ENCODE measurements at places on chromosomes 1 and 21.
A peak's percentile ranks its signal among the peaks of the same experiment; 100 is the strongest.

DNA sequence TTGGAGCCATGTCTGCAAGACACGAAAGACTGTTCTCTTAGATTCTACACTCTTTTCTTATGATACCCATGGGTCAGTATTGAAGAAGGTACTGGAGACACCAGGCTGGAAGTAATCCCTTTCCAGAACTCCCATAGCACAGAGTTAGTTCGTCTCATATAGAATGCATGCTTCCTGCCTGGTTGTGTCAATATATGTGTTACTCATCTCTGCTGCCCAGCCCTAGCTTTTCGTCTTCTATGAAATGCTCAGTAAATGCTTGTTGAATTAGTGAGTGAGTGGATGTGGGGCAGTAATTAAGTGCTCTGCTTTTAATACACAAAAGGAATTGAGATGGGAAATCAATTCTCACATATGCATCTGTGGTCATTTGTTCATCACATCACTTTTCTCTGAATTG lies 32.1 kb downstream of the ADCY10 start:
- no peak for DNase-seq

GRCh38 chr1:10889650-10890353 lies 93.4 kb upstream of the CASZ1 start:
- no peak for DNase-seq

DNA sequence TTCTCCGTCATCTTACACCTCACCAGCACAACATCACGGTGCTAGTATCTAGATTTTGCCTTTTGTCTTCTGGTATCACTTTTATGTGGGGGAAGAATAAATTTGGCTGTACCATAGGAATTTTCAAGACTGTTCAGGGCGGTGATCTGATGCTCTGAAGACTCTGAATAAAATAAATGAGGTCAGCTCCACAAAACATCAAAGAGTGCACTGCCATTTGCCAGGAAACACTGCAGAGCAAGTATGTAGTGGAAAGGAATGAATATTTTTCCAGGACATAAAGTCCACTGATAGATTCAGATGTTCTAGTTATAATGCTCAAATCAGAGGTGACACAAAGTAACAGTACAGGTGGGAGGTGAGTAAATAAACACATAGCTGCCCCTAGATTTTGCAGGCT lies 56.3 kb downstream of the ZP4 start:
- no peak for DNase-seq

- DNase-seq = peak; percentile 39
These were observed 11.7 kb downstream of the PDIK1L start for GRCh38 chr1:26122988-26123973.

- DNase-seq = no peak
These were observed 12.3 kb upstream of the CTRC start for GRCh38 chr1:15425958-15426357.

DNA sequence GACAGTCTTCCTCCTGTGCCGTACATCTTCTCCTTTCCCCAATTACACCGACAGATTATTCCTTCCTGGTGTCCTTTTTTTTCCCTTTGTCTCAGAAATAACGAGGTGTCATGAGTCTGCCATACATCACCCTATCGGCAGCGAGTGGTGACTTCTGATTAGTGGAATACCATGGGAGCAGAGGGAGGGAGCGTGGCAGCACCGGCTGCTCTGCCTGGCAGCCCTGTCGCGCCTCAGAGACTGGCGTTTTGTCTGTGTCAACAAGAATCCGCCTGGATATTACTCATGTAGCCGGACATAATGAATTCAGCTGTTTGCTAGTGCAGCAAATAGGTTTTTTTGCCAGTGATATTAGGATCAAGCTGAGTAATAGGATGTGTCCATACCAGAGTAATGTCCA lies 51.8 kb downstream of the UTP25 start:
- no peak for DNase-seq

- DNase-seq = no peak
These were observed 16.1 kb downstream of the CD101 start for GRCh38 chr1:117017648-117018047.

- no peak for DNase-seq
These were observed 180.0 kb downstream of the KAZN start for GRCh38 chr1:14778541-14778897.

DNA sequence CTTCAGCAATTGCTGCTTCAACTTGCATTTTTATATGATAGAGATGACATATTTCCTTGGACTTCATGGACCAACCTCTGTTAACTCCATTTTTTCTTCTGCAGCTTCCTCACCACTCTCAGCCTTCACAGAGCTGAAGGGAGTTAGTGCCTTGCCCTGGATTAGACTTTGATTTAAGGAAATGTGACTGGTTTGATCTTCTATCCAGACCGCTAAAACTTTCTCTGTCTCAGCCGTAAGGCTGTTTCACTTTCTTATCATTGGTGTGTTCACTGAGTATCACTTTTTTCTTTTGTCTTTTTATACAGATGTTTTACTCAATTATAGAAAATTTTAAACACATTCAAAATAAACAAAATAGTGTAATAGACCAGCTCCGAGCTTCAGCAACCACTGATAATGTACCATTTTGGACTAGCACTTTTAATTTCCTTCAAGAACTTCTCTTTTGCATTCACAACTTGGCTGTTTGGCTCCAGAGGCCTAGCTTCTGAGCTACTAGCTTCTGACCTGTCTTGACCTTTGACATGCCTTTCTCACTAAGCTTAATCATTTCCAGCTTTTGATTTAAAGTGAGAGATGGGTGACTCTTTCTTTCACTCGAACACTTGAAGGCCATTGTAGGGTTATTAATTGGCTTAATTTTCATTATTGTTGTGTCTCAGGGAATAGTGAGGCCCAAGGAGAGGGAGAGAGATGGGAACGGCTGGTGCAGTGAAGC lies 9.3 kb downstream of the NEK7 start:
- no peak for DNase-seq

DNA sequence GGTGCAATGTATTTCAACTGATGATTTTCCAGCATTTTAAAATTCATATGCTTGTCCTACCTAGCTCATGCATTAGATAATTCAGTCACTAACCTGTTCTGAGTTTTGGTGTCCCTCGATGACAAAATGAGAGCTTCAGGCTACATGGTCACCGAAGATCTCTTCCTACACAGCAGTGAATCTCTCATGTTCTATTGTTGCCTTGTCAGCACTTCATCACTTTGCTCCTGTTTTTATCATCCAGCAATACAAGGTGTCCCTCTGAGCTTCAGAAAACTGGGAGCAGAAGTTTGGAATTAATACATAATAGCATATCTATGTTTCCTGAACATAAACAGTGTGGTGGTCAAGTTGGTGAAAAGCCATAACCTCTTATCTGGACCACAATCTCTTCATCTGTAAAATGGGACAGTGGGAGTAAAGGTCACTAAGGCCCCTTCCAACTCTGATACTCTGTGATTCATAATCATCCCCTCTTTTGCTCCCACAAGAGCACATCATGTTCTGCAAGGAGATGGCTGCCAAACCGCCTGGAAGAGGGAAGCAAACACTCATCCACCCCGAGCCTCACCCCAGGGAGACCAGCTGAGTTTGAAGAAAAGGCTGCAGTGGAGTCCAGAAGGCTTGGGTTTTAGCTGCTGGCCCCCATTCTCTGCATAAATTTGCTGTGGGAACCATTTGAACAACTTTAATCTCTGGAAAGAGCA lies 137.9 kb upstream of the F3 start:
- DNase-seq = no peak

- DNase-seq = no peak
These were observed 1.1 kb downstream of the UBE2Q1 start for GRCh38 chr1:154557248-154557938.

- DNase-seq = no peak
These were observed 86.4 kb downstream of the PAX7 start for GRCh38 chr1:18716785-18717678.

GRCh38 chr1:206814716-206815341 lies 42.5 kb upstream of the IL10 start:
- peak; percentile 75 for DNase-seq

- DNase-seq = peak; percentile 18
These were observed 612.9 kb downstream of the PTPRU start for GRCh38 chr1:29849038-29849750.

DNA sequence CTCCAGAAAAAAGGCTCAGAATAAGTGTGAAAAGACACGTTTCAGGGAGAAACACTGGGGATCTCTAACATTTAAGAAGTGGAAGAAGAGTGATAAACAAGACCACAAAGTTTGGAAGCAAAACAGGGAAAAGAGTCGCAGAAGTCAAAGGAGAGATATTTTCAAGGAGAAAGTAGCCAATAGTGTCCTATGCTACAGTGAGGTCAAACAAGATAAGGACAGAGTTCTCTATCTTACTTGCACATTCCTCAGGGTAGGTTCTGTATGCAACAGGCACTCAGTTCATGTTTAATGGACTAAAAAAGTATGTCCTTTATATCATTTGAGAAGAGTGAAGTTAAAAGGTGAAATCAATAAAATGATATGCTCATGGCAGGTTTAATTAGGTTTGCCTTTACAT lies 13.8 kb upstream of the EDEM3 start:
- no peak for DNase-seq

GRCh38 chr21:44949779-44950198 lies 10.0 kb downstream of the SLX9 start:
- peak; percentile 72 for DNase-seq

GRCh38 chr1:112997781-112998180 lies 41.8 kb upstream of the SLC16A1 start:
- no peak for DNase-seq

GRCh38 chr1:202282596-202283283 lies 59.0 kb downstream of the UBE2T start:
- DNase-seq = peak; percentile 11

GRCh38 chr1:82329226-82329625 lies 528.5 kb downstream of the ADGRL2 start:
- no peak for DNase-seq

GRCh38 chr1:72140222-72140621 lies 142.1 kb downstream of the NEGR1 start:
- no peak for DNase-seq

- DNase-seq = peak; percentile 28
These were observed 139.0 kb downstream of the HS2ST1 start for GRCh38 chr1:87053446-87053845.

GRCh38 chr1:219917851-219918466 lies 10.4 kb downstream of the SLC30A10 start:
- DNase-seq = peak; percentile 4

DNA sequence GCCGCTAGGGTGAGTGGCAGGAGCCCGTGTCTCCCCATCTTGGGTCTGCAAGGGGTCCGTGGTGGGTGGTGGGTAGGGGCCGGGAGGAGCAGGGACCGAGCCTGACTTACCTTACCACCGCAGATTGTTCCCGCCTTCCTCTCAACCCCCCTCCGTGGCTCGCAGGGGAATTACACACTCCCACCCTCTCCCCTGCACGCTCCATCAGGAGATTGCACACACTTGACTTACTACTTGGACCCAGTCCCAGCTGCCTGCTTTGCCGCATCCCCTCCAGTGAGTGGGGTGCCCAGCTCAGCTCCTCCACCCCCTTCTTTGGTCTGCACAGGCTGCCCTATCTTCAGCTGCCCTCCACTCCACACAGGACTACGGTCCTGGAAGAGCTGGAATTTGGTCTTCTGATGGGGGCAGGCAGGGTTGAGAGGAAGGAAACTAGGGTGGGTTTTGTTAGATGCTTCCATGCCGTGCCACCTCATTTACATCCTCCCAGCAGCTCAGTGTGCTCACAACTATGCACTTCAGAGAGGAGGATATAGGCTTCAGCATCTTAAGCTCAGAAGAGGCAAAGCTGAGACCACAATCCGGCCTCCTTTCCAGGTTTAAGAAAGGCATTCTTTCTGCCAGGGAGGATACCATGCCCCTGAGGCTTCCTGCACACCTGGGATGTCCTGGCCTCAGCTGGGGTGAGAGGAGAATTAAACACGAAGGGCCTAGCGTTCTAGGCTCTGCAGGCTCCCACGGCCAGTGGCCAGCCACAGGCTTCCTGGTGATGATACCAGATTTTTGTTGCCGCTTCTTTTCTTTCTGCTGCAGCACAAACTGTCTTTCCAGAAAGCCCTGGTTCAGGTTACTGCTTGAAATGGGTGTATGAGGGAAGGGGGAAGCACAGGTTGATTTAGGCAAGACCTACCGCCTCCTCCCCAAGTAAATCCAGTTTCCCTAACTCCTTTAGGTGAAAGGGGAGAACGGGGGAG lies 2.3 kb downstream of the KCNC4 start:
- DNase-seq = no peak

DNA sequence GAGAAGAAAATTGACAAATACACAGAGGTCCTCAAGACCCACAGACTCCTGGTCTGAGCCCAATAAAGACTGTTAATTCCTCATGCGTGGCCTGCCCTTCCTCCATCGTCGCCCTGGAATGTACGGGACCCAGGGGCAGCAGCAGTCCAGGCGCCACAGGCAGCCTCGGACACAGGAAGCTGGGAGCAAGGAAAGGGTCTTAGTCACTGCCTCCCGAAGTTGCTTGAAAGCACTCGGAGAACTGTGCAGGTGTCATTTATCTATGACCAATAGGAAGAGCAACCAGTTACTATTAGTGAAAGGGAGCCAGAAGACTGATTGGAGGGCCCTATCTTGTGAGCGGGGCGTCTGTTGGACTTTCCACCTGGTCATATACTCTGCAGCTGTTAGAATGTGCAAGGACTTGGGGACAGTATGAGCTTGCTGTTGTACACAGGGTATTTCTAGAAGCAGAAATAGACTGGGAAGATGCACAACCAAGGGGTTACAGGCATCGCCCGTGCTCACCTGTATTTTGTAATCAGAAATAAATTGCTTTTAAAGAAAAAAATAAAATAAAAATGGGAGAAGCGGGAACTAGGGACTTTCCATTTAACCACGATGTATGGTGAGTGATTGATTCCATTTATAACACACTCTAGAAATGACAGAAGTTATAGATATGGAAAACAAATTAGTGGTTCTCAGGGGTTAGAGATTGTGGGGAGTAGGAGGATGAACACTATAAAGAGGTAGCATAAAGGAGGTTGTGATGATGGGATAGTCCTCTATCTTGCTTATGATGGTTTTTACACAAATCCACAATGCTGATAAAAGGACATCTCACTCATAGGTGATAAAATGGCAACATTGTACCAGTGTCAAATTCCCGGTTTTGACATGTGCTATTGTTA lies 244.7 kb downstream of the MRPL39 start:
- DNase-seq = no peak

GRCh38 chr1:183734543-183735036 lies 70.3 kb upstream of the RGL1 start:
- peak; percentile 84 for DNase-seq

GRCh38 chr21:39453571-39454179 lies 1.9 kb downstream of the SH3BGR start:
- no peak for DNase-seq

DNA sequence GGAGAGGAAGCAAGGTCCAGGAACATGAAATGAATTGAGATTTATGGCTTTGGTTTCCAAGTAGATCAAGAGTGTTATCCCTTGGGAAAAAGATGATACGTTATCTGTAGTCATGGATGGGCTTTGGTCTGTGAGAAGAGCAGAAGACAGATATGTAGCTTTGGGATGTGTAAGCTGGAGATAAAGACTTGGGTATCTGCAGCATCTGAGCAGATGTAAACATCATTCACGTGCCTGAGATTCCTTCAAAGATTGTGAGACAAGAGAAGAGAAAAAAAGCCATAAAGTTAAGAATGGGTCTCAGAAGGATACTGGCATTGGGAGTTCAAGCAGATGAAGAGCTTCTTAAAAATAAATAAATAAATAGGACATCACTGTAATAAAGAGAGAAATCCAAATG lies 217.8 kb downstream of the PTPRC start:
- DNase-seq = peak; percentile 55
